ENCODE measurements at places on chromosomes 12 and 14.

GRCh38 chr14:93543766-93544165, 113.0 kb downstream of the UNC79 start:
- no peak for ATAC-seq
- no peak overlapping the region for H3K4me3 ChIP-seq
- no peaks in the 10 kb centered on the region for H3K36me3 ChIP-seq
- no peaks in the 10 kb centered on the region for H3K27me3 ChIP-seq
- H3K27ac ChIP-seq = no peak overlapping the region
- H3K4me1 ChIP-seq = peaks cover 4% of the 10 kb centered on the region

- H3K4me3 ChIP-seq = no peak overlapping the region
- H3K27me3 ChIP-seq = peaks cover 11% of the 10 kb centered on the region
- no peaks in the 10 kb centered on the region for H3K36me3 ChIP-seq
- no peak overlapping the region for H3K27ac ChIP-seq
- ATAC-seq = no peak
- H3K4me1 ChIP-seq = no peaks in the 10 kb centered on the region
Measured at GRCh38 chr12:115798309-115798917, 479.1 kb downstream of the MED13L start.

DNA sequence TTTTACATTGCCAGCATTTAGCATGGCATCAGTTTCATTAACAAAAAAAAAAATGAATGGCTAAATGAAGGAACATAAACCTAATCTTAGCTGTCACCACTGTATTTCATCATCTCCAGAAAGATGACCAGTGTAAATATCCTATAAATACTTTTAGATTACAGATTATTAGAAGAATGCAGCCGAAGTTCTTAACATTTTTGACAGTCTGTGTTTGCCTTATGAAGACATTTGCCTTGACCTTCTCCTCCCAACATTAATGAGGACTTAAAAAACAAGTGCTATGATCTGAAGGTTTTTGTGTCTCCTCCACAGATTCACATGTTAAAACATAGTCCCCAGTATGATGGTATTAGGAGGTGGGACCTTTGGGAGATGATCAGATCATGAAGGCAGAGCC, 253.0 kb downstream of the SNAPC1 start:
- peaks cover 12% of the 10 kb centered on the region for H3K27me3 ChIP-seq
- ATAC-seq = no peak
- no peaks in the 10 kb centered on the region for H3K36me3 ChIP-seq
- H3K27ac ChIP-seq = no peak overlapping the region
- peaks cover 7% of the 10 kb centered on the region for H3K4me1 ChIP-seq

- no peak overlapping the region for H3K4me3 ChIP-seq
- no peaks in the 10 kb centered on the region for H3K36me3 ChIP-seq
- no peaks in the 10 kb centered on the region for H3K4me1 ChIP-seq
- H3K27me3 ChIP-seq = peaks cover 42% of the 10 kb centered on the region
- no peak overlapping the region for H3K27ac ChIP-seq
- no peak for ATAC-seq
Measured at GRCh38 chr12:29072631-29073030, 76.4 kb upstream of the FAR2 start.

DNA sequence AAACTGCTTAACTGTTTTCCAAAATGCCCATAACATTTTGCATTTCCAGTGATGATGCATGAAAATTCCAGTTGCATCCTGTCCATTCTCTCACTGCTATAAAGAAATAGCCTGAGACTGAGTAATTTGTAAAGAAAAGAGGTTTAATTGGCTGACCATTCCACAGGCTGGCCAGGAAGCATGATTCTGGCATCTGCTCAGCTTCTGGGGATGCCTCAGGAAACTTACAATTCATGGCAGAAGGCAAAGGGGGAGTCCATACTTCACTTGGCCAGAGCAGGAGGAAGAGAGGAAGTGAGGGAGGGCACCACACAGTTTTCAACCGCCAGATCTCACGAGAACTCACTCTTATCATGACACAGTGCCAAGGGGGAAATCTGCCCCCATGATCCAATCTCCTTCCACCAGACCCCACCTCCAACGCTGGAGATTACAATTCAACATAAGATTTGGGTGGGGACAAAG, 18.2 kb upstream of the CLEC2D start:
- no peak for ATAC-seq
- peak overlapping the region; percentile 98 for H3K27ac ChIP-seq
- no peaks in the 10 kb centered on the region for H3K27me3 ChIP-seq

- no peaks in the 10 kb centered on the region for H3K4me1 ChIP-seq
- H3K36me3 ChIP-seq = no peaks in the 10 kb centered on the region
Measured at GRCh38 chr12:94059394-94060368, 88.7 kb upstream of the PLXNC1 start.

DNA sequence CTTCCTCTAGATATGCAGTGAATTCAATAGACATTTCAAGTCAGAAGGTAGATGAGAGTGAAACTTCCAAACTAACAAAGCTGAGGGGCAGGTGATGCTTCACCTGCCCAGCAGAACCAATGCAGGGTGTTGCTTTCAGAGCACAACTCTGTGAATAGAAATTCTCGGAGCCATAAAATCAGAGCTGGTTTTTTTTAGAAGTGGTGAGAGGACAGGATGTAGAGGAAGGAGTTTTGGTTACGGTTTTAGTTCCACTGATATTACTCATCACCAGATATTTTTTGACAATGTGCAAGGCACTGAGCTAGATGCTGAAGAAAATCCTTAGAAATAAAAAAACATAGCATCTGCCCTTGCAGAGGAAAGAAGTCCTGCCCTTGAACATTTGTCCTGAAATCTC, 62.2 kb downstream of the BMP4 start:
- peaks cover 34% of the 10 kb centered on the region for H3K27me3 ChIP-seq
- no peak overlapping the region for H3K27ac ChIP-seq
- no peak overlapping the region for H3K4me3 ChIP-seq
- ATAC-seq = peak; percentile 71
- peaks cover 11% of the 10 kb centered on the region for H3K4me1 ChIP-seq
- no peaks in the 10 kb centered on the region for H3K36me3 ChIP-seq

- H3K4me1 ChIP-seq = no peaks in the 10 kb centered on the region
- no peak for ATAC-seq
- no peak overlapping the region for H3K27ac ChIP-seq
- peaks cover 56% of the 10 kb centered on the region for H3K27me3 ChIP-seq
Measured at GRCh38 chr14:104282332-104283196, 144.2 kb downstream of the KIF26A start.

DNA sequence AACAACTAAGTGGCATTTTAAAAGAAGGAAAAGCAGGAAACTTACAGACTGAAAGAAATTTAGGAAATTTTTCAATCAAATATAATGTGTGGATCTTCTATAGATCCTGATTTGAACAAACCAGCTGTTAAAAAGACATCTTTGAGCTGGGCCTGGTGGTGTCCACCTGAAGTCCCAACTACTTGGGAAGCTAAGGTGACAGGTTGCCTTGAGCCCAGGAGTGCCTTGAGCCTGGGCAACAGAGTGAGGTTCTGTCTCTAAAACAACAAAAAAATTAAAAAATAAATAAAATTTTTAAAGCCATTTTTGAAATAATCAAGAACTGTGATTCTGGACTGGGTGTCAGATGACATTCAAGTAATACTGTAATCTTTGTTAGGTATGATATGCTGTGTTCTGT, 7.0 kb downstream of the CKAP4 start:
- no peak overlapping the region for H3K4me3 ChIP-seq
- no peak for ATAC-seq
- no peaks in the 10 kb centered on the region for H3K27me3 ChIP-seq
- peaks cover 28% of the 10 kb centered on the region for H3K4me1 ChIP-seq

- H3K27ac ChIP-seq = peak overlapping the region; percentile 98
- peaks cover 18% of the 10 kb centered on the region for H3K27me3 ChIP-seq
- peaks cover 94% of the 10 kb centered on the region for H3K4me1 ChIP-seq
- ATAC-seq = no peak
Measured at GRCh38 chr14:22479132-22479531, 109.9 kb downstream of the DAD1 start.

GRCh38 chr12:76020731-76021672, 10.6 kb downstream of the PHLDA1 start:
- peaks cover 12% of the 10 kb centered on the region for H3K27me3 ChIP-seq
- no peaks in the 10 kb centered on the region for H3K36me3 ChIP-seq
- peak; percentile 83 for ATAC-seq
- H3K4me1 ChIP-seq = peaks cover 8% of the 10 kb centered on the region
- H3K4me3 ChIP-seq = peak overlapping the region; percentile 5
- H3K27ac ChIP-seq = peak overlapping the region; percentile 73
